Renal pelvis (tissue), 12 donors: ENCODE measurements at places on chromosomes 6 and 20.

DNA sequence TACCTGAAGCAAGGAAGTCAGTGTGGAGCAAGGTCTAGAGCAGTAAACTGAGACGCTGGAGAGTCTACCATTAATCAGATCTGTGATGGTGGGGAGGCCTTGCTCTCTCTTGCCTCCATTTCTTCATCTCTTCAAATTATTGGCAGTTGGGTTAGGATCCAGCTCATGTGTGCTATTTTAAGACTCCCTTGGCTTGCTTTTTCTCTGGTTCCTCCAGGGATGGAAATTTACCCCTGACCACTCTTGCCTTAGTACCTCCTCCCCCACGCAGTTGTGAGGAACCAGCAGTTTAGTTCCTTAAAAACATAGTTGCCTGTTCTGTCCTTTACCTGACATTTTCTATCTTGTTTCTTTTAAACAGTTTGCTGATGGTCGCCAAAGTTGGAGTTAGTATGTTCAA, 7.4 kb downstream of the TMEM14C start:
- DNase-seq: no peak

DNA sequence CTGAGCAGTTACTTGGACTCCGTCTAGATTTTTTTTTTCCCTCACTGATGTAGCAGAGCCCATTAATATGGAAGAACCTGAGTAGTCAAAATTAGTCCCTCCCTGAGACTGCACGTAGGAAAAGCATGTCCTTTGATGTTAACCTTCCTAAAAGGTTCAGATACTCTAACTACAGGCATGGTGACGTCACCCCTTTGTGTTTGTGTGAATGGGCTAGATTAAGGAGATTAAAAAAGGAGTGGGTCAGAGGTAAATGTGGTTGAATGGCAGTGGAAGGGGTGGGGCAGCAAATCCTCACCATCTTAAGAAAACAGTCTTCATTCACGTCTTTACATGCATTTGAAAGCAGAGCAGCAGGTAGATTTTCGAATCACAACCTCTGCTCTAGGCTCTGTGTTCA, 521.1 kb downstream of the TFAP2B start:
- DNase-seq: no peak

- DNase-seq: no peak
Observed at GRCh38 chr6:142952614-142953013, 7.6 kb upstream of the HIVEP2 start.

DNA sequence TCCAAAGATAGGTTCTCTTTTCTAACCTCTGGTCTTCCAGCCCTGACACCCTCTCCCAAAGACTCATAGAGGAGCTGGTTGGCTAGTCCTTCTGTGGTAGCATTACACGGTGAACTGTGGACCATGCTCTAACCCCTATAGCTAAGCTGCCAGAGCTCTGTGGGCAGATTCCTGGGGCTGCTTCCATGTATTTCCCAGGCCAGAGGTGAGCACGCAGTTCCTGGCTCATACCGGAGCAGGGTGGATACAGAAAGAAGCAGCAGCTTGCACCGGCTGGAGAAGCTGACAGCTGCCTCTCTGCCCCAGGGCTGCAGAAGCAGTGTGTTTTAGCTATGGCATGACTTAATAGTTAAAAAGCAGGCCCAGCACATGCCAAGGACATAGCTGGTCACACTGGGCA, 84.1 kb upstream of the FOXP4 start:
- DNase-seq: no peak

- DNase-seq: no peak
Observed at GRCh38 chr20:17965042-17965697, 3.4 kb downstream of the SNX5 start.

DNA sequence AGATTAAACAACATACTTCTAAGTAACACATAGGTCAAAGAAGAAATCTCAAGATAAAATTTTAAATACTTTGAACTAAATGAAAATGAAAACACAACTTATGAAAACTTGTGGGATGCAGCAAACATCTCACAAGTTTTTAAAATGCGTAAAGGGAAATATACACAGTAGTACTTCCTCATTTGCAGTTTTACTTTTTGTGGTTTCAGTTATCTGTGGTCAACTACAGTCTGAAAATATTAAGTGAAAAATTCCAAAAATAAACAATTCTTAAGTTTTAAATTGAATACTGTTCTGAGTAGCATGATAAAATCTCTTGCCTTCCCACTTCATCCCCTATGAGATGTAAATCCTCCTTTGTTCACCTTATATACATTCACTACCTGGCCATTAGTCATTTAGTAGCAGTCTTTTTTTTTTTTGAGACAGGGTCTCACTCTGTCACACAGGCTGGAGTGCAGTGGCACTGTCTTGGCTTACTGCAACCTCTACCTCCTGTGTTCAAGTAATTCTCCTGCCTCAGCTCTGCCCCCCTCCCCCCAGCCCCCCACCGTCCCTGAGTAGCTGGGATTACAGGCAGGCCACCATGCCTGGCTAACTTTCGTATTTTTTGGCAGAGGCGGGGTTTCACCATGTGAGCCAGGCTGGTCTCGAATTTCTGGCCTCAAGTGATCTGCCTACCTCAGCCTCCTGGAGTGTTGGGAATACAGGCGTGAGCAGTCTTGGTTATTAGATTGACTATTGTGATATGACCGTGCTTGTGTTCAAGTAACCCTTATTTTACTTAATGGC, 154.6 kb upstream of the AHI1 start:
- DNase-seq: no peak
